ENCODE measurements at places on chromosomes 5 and 9.

DNA sequence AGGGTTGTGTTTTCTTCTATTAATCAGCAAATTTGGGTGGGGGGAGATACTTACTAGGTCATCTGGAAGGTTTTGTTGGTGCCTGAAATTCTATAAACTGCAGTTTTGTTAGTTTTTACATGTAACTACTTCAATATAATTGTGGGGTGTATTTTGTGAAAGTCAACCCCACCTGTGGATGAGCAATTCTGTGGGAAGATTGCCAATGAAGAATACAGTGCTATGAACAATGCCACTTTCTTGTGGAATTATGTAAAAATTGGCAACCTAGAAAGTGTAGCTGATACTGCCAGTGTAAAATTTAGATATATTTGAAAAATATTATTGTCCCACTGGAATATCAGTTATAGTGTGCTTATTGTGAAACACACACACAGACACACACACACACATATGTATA lies 80.7 kb downstream of the VCAN start:
- DNase-seq = no peak

DNA sequence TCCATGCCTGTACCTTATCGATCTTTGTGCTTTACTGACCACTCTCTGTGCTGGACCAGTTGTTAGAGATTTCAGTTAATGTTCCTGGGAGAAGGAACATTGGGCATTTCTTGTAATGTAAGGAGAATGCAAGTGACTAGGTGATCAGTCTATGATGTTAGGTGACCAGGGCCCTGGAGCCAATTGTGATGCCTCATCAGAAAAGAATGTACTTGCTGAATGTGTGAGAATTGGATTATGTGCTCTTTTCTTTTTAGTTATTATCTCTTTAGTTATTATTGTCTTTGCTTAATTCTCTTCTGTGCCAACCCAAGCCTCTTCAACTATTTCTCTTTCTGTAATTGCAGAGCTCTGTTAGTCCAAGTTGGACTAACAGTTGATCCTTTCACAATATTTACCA lies 92.9 kb downstream of the LRRC70 start:
- DNase-seq = no peak

DNA sequence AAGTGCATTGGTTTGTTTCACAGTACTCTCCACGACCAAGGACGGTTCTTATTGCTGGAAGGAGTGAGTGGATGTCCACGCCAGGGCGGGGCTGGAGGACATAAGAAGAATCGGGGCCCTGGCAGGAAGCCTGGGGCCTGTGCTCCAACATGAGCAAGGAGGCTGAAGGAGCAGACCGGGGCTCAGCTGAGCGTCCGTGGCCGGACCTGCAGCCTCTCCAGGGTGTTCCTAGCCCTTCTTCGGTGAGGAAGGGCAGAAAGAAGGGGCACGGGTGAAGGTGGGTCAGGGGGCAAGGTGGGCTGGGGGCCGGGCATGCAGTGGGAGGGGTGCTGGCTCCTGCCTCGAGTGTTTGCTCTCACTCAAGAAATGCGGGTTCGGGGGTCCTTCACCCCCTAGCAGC lies 18.1 kb downstream of the FAM78A start:
- DNase-seq = no peak

GRCh38 chr5:123448743-123449142 lies 25.5 kb upstream of the CEP120 start:
- DNase-seq = no peak

DNA sequence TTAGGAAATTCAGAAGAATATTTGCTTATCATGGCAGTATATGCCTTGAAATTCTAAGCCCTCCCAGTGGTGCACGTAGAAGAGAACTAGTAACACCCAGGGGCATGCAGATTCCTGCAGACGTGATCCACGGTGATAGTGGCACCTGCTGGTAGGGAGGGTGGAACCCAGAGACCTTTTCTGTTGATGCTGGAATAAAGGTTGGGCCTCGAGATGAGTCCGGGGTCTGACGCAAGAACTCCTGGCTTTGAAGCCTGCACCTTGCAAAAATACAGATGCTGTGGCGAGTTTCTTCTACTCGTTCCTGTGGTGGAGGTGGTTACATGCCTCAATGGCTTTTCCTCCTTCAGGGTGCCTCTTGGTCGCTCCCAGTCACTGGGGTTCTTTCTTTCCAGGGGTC lies 39.5 kb upstream of the PHF2 start:
- no peak for DNase-seq

DNA sequence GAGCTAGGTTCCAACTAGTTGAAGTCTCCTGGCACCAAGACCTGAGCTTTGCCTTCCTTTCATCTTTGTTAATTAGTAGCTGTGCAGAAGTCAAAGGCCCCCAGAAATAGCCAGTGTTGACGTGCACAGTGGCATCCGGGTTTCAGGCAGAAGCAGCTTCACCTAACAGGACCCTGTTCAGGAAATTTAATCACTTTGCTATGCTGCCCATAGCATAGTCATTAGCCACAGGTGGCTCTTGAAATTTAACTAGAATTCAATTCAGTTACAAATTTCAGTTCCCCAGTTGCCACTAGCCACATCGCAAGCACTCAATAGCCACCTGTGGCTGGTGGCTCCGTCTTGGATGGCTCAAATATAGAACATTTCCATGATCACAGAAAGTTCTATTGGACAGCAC lies 179.1 kb downstream of the GOLPH3 start:
- DNase-seq = no peak

DNA sequence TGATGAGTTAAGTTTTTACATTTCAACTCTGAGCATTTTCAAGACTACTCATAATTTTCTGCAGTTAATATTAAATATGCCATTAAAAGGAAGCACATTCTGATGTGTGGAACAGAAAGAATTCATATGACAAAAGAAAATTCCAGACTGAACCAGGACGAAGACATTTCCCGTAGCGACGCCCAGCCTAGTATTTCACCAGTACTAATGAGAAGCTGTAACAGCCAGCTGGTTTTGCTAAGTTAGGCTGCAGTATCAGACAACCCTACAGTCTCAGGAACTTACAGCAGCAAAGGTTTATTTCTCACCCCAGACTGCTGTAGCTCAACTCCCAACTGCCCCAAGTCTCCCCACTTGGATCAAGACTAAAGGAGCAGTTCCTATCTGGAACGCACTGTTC lies 91.6 kb downstream of the TMEM174 start:
- DNase-seq = no peak

DNA sequence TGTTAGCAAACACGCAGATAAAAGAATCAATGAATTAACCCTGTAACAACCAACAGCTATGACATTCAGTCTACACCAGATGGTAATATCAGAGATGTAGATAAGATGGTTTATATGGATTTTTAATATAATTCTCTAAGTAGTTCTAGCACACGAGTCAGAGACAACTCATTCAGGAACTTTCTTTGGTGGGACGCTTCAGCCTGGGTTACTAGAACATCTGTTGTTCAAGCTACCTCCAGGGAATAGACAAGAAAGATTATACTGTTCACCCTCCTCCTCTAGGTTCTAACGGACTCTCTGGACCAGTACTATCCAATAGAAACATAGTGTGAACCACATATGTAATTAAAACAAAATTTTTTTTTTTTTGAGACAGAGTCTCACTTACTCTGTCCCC lies 73.8 kb downstream of the RAPGEF1 start:
- no peak for DNase-seq

DNA sequence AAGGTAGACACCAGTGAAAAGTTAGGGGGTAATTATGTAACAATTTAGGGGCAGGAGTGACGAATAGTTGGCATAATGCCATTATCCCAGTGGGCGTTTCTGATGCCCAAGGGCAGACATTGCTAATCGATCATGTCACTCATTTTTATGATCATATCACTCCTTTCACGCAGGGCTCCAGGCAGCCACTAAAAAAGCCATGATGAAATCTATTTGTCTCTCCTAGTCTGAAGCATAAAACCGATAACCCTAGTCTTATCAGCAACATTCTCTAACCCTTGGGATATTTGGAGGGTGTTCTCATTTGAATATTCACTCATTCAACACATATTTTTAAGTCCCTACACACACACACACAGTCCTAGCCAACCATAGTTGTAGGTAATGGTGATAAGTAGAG lies 114.9 kb downstream of the NMUR2 start:
- no peak for DNase-seq

Measured in T-helper 2 cell (primary cell).